ENCODE measurements at places on chromosomes 3 and 15. TPM values are rescaled to one million over a fixed set of nuclear protein-coding genes. Genes with fewer than 3 reads are reported as not detected.

- DNase-seq = no peak
These were observed 83.2 kb upstream of the NEDD4 start for GRCh38 chr15:56076640-56077039.

TBCCD1 gene
- 13.0 TPM for total RNA-seq

DNA sequence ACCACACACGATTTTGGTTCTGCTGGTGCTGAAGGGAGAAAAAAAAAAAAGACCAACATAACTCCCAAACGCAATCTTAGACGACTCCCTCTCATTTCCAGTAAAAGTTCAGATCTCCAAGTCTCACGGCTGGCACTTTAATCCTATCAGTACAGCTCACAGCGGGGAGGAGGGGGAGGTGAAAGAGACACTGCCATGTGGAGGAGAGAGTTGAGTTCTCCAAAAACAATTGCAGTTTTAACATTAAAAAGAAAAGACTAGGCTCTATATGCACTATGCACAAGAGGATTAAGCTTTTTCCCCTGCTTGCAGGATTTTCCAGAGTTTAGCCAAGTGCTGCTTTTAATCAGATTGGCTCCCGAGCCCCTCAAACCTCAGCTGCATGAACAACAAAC lies 16.8 kb downstream of the BMF start:
- DNase-seq = no peak

- no peak for DNase-seq
These were observed 105.2 kb downstream of the PDE8A start for GRCh38 chr15:85086855-85087254.

GRCh38 chr3:173993299-173993698 lies 595.8 kb downstream of the NLGN1 start:
- peak; percentile 56 for DNase-seq

DNA sequence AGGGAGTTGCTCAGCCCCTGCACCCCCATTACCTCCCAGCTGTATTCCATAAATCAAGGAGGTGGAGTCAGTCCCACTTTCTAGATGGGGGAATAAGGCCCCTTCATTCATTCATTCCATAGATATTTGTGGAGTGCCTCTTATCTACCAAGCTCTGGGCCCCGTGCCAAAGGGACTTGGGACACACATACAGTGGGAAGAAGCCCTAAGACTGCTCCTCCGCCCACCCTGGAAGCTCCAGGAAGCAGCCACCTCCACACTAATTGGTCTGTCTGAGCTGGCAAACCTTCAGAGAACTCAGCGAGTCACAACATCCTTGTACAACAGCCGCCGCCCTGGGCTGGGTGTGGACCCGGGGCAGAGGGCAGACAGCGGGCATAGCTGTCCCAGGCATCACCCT lies 6.4 kb downstream of the STRA6 start:
- peak; percentile 66 for DNase-seq

GRCh38 chr3:161550491-161551195 lies 54.0 kb downstream of the OTOL1 start:
- no peak for DNase-seq

- peak; percentile 36 for DNase-seq
These were observed 20.2 kb downstream of the CPOX start for GRCh38 chr3:98573181-98573728.

GRCh38 chr3:59758672-59759071 lies 708.8 kb upstream of the CFAP20DC start:
- DNase-seq = no peak

- DNase-seq = no peak
These were observed 761.7 kb downstream of the VGLL3 start for GRCh38 chr3:86229086-86229774.

GRK7 gene
- total RNA-seq = 0.05 TPM

MINAR1 gene
- 1.3 TPM for total RNA-seq

DNA sequence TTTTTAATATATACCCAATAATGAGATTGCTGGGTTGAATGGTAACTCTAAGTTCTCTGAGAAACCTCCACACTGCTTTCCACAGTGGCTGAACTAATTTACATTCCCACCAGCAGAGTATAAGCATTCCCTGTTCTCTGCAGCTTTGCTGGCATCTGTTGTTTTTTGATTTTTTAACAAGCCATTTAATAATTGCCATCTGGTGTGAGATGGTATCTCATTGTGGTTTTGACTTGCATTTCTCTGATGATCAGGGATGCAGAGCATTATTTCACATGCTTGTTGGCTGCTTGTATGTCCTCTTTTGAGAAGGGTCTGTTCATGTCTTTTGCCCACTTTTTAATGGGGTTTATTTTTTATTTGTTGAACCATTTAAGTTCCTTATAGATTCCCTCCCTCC lies 75.0 kb upstream of the EPHB3 start:
- DNase-seq = no peak

GRCh38 chr15:51223771-51224229 lies 114.6 kb downstream of the CYP19A1 start:
- DNase-seq = peak; percentile 92

GRCh38 chr3:48407542-48408099 lies 22.3 kb downstream of the PLXNB1 start:
- DNase-seq = no peak

LINGO1 gene
- total RNA-seq = not detected

GRCh38 chr3:194967151-194968117 lies 281.8 kb downstream of the FAM43A start:
- DNase-seq = no peak

DNA sequence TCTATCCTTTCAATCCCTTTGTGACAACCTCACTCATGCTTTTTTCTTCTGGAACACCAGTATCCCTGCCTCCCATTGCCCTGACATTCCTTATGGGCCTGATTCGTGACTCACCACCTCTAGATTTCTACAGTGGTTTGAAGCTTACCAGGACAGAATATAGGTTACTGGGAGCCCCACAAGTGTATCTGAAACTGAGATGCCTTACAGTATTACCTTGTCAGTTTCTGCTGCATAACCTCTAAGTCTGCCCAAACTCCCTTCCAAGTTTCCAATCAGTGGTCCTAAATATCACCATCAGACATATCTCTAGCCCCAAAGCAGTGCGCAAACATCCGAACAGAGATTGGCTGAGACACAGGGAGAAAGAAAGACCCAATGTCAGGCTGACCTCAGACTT lies 5.6 kb downstream of the CPB1 start:
- DNase-seq = no peak

TM6SF1 gene
- total RNA-seq = 0.48 TPM

DNA sequence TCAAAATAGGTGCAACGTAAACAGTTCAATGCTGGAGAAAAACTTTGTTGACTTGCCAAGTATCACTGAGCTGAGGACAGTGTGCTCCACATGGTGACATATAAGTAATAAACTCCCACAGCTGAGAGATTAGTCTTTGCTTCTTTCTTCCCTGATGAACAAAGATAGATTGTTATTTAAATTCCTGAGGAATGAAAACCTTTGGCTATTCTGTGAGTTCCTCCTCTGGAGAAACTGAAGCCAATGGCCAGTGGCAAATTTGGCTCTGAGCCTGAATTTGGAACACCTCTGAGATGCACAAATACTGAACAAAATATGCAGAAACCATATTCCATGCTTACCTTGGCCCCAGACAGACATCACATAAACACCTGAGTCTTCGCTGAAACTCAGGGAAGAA lies 63.3 kb downstream of the RPL22L1 start:
- no peak for DNase-seq

DNA sequence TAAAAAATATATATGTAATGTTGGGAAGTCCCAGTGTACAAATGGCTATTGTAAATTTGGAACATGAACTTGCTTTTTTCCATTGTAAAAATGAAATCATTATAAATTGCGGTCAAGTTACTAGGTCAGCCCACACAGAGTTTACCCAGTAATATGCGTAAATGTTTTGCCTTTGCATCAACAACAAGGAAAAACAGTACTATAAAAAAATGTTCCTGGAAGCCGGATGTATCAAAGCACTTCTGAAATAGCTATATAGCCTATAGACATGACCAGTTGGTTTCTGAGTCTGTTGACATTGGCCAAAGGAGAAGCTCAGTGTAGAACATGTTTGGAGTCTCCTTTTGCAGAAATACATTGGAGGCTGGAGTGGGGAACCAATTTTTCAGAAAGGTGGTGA lies 23.2 kb downstream of the CTNNB1 start:
- DNase-seq = no peak

- peak; percentile 14 for DNase-seq
These were observed 97.2 kb upstream of the FLNB start for GRCh38 chr3:57910990-57911389.

C3orf85 gene
- not detected for total RNA-seq

DNA sequence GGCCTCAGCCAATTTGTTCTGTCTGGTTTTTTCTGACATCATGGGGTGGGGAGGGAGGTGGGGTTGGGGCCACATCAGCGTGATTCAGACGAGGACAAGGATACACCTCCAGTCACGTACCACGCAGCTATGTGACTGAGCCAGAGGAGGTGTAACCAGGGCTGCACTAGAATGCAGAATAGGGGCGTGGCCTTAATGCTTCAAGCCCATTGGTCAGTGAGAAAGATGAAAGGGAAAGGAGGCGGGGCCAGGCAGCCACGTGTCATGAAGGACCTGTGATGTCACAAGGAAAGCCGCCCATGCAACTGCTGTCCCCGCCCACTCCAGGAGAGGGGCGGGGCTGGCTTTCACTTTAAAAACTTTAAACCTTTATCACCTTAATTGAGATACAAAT lies at the start of gene GOLGA6L2:
TSS of gene GOLGA6L2 (minus strand) at position 137 of the 394 bp plus-strand sequence. CDS start at position 75, 62 bp downstream.
- DNase-seq = no peak

DNA sequence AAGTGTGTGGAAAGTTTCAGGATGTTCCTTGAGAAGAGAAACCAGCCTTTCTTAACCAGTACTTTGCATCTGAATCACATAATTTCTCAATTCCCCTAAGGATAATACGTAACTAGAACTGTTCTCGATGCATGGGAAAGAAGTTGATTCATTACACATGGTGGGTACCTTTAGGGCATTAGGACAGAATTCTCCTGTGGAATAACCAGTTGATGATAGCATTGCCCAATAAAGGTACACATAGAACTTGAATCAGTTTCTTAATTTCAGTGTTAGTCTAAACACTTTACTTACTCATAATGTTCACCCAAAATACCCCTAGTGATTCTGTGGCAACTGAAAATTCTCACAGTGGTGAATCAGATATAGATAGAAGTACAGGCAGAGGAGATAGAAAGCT lies 1030.9 kb downstream of the ROBO1 start:
- no peak for DNase-seq

SKOR1 gene
- 0.05 TPM for total RNA-seq

- DNase-seq = peak; percentile 42
These were observed 80.0 kb upstream of the TMC3 start for GRCh38 chr15:81454024-81454423.

TM2D3 gene
- 51.5 TPM for total RNA-seq

SLC51B gene
- not detected for total RNA-seq

ACTR8 gene
- 26.4 TPM for total RNA-seq

POTEB gene
- total RNA-seq = not detected

- no peak for DNase-seq
These were observed 68.6 kb downstream of the ST6GAL1 start for GRCh38 chr3:186998937-186999368.

DNA sequence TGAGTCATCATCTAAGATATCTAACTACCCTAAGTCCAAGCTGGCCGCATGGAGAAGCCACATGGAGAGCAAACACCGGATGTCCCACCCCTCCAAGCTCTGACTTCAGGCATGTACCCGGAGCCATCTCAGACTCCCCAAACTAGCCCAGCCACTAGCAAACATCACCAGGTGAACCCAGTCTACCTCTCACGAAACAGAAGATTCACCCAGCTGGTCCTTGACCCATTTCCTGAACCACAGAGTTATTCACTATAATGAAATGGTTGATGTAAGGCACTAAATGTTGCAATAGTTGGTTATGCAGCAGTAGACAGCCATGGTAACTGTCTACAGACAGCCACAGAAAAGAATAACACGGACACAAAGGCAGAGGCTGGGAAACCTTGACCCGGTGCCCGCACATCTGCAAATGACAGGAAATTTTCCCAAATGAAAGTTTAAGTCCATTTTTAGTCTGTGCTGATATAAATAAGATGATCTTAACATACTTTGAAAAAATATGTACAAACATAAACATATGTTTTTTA lies 265.5 kb upstream of the ATP10A start:
- no peak for DNase-seq

- DNase-seq = peak; percentile 88
These were observed 76.0 kb upstream of the GSK3B start for GRCh38 chr3:120170223-120170622.

- peak; percentile 65 for DNase-seq
These were observed 856 bp downstream of the TMEM40 start for GRCh38 chr3:12758025-12758781.

- no peak for DNase-seq
These were observed 246.2 kb upstream of the TBL1XR1 start for GRCh38 chr3:177443469-177443868.

DNA sequence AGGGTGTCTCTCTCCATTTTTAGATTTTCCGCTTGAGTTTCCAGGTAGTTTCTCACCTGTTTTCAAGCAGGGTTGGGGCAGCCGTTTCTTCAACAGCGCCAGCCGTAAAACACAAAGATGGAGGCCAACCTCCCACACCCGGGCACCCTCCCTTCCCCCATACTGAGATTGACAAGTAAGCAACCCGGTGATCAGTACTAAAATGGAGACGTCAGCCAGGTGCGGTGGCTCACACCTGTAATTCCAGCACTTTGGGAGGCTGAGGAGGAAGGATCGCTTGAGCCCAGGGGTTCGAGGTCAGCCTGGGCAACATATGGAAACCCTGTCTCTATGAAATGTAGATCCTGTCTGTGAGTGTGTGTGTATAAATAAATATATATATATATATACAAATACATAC lies 903 bp upstream of the ZSCAN2 start:
- no peak for DNase-seq

DNA sequence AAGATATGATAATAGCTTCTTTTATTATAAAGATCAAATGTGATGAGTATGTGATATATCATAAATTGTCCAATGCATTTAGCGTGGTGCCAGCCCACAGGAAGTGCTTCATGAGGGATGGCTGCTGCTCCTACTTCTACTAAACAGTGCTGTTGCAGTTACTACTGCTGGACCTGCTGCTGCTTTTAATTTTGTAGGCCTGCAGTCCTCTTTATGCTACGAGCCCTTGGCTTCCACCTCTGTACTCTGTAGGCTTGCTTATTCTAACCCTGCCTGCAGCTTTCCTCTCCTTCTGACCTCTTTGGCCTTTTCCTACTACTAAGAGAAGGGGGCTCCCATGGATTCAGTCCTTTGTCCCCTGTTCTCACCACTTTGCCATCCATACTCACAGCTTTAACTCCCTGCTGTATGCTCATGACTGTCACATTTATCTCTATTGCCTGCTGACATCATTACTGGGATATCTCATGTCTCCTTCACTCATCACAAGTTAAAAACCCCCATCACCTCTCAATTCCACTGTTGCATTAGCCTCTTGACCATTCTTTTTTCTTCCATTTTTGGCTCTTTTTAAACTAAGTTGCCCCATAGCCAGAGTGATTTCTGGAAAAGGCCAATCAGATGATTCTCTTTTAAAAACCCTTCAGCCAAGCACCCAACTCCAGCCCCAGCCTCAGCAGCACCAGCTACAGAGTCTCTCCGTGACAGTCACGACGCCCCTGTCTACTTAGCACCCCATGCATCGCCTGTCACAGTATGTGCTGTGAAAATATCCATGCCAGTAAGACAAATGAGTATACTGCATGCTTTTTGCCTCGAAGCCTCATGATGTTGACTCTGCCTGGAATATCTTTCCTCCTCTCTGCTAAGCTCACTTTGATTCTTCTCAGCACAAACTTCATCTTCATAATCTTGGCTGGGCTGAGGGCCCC lies 56.3 kb downstream of the PLCL2 start:
- DNase-seq = no peak
